ENCODE measurements at places on chromosomes 16 and 17.

- no peak for DNase-seq
These were observed 16.4 kb upstream of the SLC16A11 start for GRCh38 chr17:7060165-7060891.

DNA sequence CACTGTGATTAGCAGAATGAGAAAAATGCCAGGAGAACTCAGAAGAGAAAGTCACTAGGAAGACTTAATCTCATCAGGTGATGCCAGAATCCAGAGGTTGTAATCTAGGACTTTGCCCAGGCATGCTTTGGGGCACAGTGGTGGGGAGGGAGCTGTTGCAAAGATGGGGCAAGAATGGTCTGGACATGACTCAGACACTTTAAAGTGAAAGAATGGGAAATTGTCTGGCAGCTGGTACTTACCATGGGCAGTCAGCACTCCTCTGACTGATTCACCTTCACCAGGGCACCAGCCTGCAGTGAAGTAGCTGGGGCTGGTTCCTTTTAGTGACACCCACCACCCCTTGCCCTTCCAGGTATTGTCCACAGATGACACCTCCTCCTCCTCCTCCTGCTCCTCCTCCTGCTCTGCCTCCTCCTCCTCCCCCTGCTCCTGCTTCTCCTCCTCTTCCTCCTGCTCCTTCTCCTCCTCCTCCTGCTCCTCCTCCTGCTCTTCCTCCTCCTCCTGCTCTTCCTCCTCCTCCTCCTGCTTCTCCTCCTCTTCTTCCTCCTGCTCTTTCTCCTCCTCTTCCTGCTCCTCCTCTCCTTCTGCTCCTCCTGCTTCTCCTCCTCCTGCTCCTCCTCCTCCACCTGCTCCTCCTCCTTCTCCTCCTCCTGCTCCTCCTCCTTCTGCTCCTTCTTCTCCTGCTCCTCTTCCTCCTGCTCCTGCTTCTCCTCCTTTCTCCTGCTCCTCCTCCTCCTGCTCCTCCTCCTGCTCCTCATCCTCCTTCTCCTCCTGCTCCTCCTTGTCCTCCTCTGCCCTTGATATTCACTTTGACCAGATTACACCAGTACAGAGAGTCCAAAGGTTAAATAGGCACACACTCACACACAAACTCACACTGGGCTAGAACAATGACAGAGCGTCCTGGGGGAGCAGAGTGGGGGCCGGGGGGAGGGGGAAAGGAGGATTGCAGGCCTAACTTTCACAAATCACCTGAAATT is at the start of gene CHD9NB:
CHD9NB (minus strand) TSS at position 379 of the 983 bp plus-strand sequence. CDS start 8,739 bp downstream, outside the sequence.
- no peak for DNase-seq

- no peak for DNase-seq
These were observed 32.6 kb upstream of the KIFC3 start for GRCh38 chr16:57834936-57835335.

GRCh38 chr17:13640551-13640950 is 38.8 kb upstream of the HS3ST3A1 start:
- no peak for DNase-seq

- no peak for DNase-seq
These were observed 17.1 kb downstream of the CNGB1 start for GRCh38 chr16:57953857-57954256.
